ENCODE measurements at places on chromosomes 4 and X.

- DNase-seq = no peak
These were observed 2.2 kb upstream of the HTR2C start for GRCh38 chrX:114581528-114582263.

- DNase-seq = no peak
These were observed 180.3 kb downstream of the EVC2 start for GRCh38 chr4:5528031-5528436.

- DNase-seq = no peak
These were observed 11.6 kb downstream of the SMIM20 start for GRCh38 chr4:25925486-25926201.

GRCh38 chr4:36917413-36917812 is 327.1 kb upstream of the NWD2 start:
- no peak for DNase-seq

DNA sequence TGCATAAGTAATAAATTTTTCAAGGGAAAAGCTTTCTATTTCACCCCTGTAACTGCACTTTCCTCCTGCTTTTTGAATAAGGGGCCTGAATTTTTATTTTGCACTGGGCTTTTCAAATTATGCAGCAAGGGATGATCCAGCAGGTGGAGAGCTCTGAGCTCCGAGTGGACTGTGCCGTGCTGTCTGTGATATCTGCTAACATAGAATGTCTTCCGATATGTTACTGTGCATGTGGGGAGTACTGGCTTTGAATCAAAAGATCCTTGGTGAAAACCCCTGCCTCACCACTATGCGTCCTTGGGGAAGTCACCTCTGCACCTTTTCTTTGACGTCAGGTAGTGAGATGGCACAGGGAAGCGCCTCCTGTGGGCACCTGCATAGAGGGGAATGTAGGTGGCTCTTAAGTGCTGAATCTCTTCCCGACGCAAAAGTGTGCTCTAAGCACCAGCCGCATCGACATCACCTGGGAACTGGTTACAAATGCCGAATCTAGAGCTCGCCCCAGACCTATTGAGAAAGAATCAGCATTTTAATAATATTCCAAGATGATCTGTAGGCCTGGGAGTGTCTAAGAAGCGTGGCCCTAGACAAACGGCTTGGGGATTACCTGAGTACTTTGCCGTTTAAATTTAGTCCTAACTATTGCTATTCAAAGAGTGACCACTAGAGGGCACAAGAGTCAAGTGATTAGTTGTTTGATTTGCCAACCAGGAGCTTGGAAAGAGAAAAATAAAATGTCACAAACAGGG is 19.2 kb upstream of the WFS1 start:
- DNase-seq = peak; percentile 40

Measured in fibroblast of skin of left quadriceps (primary cell).